Stimulated activated CD8-positive, alpha-beta memory T cell treated with anti-CD3 and anti-CD28 coated beads, Interleukin-7, amount 100 ng/mL, for 4 hours (primary cell): ENCODE measurements at places on chromosomes 4 and X.

DNA sequence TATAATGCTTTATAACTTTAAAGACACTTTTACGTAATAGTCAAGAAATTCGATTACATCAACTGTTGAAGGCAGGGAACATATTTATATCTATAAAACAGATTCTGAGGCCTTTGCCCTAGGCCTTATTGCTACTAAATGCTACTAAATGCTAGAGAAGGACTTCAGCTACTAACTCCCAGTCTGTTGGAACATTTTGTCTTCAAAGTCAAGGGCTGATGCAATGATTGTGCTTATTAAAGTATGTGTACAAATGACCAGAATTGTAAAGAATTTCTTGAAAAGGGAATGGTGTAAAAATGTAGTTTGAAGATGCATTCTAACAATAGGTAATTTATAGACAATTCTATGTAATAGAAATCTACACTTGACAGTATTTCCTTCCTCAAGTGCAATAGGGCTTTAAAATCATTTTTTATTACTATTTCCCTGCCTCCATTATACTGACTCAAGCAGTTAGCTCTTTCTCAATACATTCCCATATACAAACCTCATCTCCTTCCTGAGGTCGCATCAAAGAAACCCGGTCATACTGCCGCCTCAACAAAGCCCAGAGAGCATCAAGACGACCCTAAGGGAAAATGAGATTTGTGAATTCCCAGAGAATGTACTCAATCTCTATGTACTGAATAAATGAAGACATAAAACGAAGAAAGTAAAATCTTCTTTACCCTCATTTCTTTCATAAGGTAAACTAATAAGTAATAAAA is 95.7 kb downstream of the ANTXR2 start:
- no peak for DNase-seq

- DNase-seq, result no peak
Measured at GRCh38 chr4:118557298-118557851, 127.8 kb upstream of the METTL14 start.

- DNase-seq, result no peak
Measured at GRCh38 chr4:173717581-173717980, 187.6 kb upstream of the HAND2 start.

- no peak for DNase-seq
Measured at GRCh38 chr4:145177511-145177905, 2.9 kb downstream of the OTUD4 start.

GRCh38 chr4:56003606-56004005 is 54.9 kb downstream of the CEP135 start:
- no peak for DNase-seq

DNA sequence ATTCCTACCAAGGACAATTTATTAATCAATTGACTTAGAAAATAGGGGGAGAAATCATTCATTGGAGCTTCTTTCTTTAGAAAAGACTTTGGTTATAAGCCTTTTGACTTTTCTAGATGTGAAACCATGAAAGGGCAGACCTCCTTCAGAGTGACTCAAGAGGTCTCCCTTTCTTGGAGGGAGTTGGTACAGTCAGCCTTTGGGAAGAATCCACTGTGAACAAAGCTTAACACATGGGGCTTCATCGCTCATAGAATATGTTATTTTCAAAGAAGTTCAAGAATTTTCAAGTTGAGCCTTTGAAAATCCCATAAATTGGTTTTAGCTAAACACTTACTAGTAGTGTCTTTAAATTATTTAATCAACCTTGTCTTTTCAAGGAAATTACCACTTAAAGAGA is 28.0 kb downstream of the RIPPLY1 start:
- DNase-seq, result no peak

- DNase-seq, result no peak
Measured at GRCh38 chr4:95524184-95524583, 24.6 kb downstream of the UNC5C start.

GRCh38 chrX:12974305-12974795 is 560 bp upstream of the TMSB4X start:
- DNase-seq, result no peak

GRCh38 chrX:124033821-124034220 is 72.3 kb downstream of the STAG2 start:
- no peak for DNase-seq

- DNase-seq, result no peak
Measured at GRCh38 chrX:154540897-154541535, 5.6 kb downstream of the G6PD start.
